8988T (cell line): ENCODE measurements at places on chromosomes 2 and 18.
A peak's percentile ranks its signal among the peaks of the same experiment; 100 is the strongest.

- DNase-seq: no peak
Observed at GRCh38 chr2:191255756-191256312, 10.6 kb downstream of the MYO1B start.

DNA sequence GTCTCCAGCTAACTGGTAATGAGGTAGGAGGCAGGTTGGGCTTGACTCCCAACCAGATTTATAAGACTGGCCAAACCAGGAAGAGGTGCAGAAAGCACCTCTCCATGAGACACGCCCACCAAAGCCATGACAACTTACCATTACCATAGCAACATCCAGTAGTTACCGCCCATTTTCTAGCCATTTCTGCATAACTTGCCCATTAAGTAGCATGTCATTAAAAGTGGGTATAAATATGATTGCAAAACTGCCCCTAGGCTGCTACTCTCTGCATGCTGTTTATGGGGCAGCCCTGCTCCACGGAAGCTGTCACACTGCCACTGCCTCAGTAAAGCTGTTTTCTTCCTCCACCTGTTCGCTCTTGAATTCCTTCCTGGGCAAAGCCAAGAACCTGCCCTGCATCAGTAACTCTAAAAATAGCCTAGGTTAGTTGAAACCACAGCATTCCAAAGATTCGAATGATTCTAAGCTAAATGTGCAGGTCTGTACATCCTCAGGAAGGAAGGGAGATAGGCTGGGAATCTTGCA, 131.9 kb downstream of the ATL2 start:
- DNase-seq: no peak

DNA sequence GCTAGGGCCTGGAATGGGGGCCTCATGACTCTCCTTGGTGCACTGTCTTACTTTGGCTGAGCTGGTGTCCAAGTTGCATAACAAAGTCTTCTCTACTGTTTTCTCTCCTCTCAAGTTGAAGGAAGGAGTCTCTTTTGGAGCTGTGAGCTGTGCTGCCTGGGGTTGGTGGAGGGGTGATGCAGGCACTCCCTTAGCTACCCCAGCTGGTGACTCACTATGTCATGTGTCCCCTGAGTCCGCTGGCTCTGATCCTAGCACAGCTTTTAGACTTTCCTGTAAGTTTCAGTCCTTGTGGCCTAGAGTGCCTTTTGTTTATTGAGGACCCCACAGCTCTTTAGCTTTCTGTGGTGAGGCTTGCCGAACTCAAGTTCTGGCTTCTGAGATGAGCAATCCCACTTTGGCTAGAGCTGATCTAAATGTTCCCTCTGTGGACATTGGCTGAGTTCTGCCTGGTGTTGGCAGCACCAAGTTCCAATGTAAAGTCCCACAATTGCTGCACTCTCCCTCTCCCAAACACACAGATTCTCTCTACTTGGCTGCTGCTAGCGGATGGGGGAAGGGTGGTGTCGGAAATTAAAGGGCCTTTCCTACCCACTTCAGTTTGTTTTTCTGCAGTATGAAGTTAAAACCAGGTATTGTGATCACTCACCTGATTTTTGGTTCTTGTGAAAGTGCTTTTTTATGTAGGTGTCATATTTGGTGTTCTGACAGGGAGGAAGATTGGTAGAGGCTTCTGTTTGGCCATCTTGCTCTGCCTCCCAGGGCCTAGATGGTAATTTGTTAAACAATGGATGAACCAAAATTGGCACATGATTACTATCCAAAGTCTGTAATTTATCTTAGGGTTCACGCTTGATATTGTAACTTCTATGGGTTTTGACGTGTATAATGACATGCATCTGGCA, 83.2 kb downstream of the COMMD1 start:
- DNase-seq: no peak

- no peak for DNase-seq
Observed at GRCh38 chr2:18159896-18160295, 281.4 kb downstream of the KCNS3 start.

DNA sequence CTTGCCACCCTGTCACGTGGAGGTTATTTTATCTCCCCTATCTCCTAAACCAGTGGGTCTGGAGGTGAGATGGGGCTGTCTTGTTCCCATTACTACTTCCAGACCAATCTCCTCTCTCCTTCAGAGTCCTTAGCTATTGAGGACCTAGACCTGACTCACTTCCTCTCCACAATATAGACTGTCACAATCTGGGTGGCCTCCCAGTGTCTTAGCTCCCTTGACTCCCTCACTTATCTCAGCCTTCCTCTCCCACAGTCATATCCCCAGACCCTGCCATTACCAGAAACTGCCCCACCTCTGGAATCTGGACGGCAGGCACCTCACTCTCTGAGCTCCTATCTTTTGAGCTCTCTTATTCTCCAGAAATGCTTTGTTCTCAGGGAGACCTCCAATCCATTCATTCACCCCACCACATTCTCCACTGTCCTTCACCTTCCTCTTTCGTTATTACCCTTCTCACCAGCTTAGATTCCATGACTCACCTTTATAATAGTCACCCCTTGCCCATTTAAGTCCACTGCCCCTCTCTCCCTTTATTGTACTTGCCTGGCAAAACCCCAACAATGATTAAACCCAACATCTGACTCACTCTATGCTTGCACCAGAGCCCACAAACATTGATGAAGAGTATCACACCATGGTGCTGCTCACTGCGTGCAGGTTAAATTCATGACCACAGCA, 23.3 kb upstream of the SIX3 start:
- no peak for DNase-seq

GRCh38 chr2:154343282-154343681, 355.2 kb upstream of the KCNJ3 start:
- no peak for DNase-seq

DNA sequence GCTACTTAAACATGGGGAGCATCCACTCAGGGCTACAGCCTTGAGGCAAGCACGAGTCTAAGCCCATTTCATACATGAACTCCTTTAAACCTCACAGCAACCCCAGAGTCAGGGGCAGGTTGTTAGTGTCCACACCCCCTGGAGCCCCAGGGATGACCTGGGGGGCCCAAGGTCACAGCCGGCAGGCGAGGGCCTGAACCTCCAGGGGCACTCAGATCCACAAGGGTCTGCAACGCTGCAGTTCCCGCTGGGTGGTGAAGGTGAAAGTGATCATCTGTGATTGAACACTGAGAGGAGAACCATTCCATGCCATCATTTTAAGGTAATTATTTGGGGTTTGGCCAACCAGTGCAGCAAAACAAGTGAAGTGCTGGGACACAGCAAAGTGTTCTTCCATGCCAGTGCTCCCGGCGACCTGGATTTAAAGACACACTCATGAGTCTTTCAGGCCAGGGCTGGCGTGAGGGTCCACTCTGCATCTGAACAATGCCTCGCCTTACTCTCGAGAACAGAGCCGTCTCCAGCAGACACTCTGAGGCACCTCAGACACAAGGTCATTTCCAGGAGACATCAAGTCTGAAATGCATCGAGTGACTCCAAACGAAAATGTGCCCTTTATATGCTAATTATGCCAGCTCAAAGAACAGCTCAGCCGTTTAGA, 61.6 kb upstream of the SNTG2 start:
- DNase-seq: no peak

DNA sequence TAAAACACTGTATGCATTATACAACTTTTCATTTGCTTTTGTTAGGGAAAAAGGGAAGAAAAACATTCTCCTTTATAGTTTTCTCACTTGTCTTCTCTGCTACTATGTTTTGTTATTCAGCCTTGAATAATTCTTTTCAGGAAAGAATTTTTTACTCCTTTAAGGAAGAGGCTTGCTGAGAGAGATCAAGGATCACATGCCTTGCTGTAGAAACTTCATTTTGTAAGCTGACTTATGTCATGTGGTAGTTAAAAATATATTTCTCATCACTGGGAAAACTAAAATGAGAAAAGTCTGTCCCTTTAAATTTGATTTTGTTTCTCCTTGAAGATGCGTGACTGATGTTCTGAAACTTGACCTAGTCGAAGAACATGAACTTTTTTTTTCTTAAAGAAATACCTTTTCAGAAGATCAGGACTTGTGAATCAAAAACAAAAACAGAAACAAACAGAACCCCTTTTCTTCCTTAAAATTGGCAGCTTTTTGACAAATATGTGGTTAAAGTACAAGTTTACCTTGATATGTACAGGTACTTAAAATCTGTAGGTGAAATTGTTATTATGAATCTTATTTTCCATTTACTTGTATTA, 145.1 kb downstream of the COMMD1 start:
- DNase-seq: no peak

DNA sequence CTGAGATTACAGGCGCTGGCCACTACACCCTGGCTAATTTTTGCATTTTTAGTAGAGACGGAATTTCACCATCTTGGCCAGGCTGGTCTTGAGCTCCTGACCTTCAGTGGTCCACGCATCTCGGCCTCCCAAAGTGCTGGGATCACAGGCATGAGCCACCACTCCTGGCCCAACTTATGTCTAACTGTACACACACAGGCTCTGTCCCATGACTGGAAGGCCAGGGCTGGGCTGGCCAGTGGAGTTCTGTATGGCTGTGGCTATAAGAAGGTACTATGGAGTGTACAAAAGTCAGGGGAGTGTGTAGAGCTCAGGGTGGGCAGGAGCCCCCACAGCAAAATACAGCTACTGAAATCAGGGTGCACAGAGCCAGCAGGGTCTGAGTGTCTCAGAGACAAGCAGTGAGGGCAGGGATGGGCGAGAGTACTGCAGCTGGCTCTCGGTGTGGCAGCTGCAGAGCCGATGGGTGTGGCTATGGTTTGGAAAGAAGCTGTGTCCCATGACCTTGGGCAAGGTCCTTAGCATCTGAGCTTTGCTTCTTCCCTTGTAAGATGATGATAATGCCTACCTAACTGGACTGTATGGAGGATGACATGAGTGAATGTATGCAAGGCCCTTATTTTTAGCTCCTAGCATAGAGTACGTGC, 10.4 kb upstream of the MSGN1 start:
- no peak for DNase-seq

- no peak for DNase-seq
Observed at GRCh38 chr2:208657468-208657867, 250.9 kb downstream of the PTH2R start.

- DNase-seq: no peak
Observed at GRCh38 chr2:212001325-212001724, 537.3 kb downstream of the ERBB4 start.

DNA sequence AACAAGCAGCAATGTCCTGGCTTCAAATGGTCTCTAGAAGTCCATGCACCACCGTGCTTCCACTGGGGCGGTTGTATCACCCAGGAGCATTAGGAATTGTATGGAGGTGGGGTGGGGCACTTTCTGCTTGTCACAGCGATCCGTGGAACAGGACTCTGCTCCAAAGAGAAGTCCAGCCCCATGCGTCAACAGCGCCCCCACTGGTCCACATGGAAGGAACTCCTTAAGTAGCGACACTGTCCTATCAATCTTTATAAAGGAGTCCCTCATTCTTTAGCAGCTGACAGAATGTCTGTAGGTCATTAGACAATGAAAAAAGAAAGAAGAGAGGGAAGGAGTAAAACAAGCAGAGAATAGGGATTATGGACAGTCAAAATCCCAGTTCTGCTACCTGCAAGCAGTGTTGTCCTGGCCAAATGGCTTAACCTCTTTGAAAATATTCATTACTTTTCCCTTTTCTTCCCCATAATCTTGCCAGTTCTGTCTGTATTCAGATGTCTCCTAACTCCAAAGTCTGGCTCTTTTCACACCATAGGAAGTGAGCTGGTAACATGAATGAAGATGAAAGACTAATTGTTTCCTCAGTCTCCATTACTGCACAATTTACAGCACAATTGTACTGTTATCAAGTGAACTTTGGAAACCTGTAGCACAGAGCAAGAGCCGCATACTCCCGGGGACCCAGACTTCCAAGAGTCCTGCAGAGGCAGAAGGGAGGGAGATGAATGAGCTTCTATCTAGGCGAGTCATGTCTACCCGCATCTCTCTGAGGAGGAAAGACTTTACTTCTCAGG, 9.9 kb downstream of the NFE2L2 start:
- DNase-seq: no peak

DNA sequence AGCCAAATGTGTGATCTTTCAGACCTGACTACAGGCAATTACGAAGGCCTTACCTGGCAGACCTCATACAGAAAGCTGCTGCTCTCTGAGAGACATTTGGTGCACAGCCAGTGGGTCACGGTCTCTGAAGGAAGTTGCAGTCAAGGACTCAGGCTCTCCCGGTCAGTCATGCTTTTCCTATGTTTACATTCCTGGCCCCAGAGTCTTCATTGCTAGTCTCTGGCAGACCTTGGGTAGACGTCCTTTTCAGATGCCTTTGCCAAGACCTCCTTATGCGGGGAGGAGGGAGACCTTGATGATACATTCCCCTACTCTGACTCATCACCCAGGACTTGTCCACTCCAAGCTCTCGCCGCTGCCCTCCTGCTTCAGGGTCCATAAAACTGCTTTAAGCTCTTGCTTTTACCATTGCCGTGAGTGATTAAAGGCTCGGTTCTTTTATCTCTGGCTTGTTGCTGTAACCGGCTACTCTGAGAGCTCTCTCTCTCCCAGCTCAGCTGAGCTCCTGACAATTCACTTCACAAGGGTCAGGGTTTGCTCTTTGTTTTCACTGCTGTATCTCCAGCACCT, 62.0 kb upstream of the SLC35F5 start:
- peak; percentile 33 for DNase-seq

- DNase-seq: no peak
Observed at GRCh38 chr2:205689820-205690219, 7.5 kb downstream of the NRP2 start.

DNA sequence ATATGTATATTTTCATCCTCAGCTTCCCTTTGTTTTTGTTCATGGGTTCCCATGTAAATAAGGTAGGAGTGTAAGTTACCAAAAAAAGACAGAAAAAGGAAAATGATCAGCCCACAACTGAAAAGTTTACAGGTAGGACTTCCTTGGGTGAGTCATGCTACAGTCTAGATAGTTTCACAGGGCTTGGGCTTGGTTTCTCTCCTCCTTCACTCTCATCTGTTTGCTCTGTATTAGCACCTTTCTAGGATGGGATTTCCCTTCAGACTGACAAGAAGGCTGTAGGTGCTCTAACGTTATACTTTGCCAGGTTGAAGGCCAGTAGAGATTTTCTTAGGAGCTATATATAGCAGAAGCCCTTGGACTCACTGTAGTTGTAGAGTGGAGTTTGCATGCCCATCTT, 57.9 kb downstream of the FAM171B start:
- no peak for DNase-seq

DNA sequence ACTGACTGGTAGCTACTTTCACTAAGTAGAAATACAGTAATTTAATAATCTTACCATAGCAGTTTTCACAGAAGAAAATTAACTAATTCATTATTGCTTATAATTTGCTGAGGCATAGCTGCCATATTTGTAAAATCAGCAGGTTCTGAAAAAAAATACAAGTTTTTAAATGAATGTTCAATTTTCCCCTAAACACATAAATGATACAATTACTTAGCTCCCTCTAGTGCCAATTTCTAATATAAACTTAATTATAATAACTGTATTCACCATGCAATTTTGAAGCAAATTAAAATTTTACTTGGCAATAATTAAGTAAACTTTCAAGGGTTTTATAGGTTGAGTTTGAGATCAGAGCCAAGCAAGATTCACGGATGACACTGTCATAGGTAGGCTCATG, 1321.6 kb upstream of the ACVR2A start:
- no peak for DNase-seq
